Osteocyte (in vitro differentiated cells): ENCODE measurements at places on chromosomes 12 and 14.

DNA sequence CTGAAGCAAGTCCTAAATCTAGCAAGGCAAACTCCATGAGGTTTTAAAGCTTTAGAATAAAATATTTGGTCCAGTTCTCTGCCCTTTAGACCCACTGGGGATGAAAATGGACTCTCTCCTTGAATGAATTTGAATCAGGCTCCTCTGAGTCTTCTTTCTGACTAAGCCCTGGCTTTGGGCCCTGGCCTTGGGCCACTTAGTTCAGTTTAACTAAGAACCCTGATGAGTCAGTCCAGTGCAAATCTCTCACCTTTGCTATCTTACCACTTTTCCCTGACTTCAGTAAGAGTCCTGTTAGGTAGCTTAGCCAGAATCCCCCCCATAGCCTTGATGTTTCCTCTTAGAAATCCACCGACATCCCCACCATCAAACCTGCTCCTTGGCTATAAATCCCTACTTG, 427.5 kb downstream of the SNAPC1 start:
- DNase-seq = no peak

- DNase-seq = no peak
Measured at GRCh38 chr14:54629635-54630360, 62.9 kb downstream of the SAMD4A start.

- DNase-seq = no peak
Measured at GRCh38 chr12:131591714-131592709, 118.9 kb upstream of the SFSWAP start.

DNA sequence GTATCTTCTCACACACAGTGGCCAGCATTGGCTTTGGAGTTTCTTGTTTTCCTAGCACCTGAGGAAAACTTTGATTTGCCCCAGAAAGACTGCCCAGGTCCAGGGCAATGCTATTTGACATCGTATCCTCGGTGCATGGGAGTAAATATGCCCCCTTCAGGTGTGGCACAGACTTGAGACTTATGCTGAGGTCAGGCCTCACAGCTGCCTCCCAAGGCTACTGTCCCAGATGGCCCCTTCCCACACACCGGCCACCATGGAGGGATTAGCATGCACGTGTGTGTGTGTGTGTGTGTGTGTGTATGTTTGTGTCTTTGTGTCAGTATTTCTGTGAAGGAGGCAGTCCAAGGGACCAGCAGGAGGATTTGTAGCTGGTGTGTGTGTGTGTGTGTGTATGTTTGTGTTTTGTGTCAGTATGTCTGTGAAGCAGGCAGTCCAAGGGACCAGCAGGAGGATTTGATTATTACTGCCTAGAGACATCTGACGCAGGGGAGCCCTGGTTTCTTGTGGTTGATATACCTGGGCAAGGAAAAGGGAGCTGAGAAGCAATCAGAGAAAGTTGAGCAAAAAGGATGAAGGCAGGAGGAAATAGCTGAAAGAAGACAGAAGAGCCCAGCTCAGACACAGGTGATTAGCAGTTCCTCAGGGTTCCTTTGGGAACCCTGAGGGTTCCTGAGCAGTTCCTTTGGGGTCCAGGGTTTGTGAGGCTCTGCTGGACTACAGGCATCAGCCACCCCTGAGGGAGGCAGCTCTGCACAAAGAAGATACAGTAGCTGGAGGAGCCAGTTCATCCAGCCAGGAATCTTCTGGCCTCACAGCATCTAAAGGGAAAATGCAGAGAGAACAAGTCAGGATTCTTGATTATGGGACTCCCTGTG, 42.2 kb downstream of the COX16 start:
- no peak for DNase-seq
